ENCODE measurements at places on chromosomes 2 and 18.

GRCh38 chr2:161580426-161580825 lies 43.8 kb upstream of the SLC4A10 start:
- no peak for DNase-seq

DNA sequence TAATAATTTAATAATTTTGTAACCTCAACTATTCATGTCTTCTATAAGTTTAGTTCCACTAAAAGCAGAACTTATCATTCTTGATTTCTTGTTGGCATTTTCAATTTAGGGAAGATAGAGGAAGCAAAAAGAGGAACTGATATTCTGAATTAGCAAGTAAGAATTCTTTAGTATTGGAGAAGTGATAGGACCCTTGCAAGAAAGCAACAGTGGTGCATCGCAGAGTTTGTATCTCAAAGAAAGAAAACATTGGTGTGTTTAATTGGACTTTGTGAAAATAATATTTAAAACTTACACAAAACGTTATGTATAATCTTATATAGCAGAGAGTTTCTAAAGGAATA lies 36.5 kb upstream of the TNFRSF11A start:
- DNase-seq = no peak

DNA sequence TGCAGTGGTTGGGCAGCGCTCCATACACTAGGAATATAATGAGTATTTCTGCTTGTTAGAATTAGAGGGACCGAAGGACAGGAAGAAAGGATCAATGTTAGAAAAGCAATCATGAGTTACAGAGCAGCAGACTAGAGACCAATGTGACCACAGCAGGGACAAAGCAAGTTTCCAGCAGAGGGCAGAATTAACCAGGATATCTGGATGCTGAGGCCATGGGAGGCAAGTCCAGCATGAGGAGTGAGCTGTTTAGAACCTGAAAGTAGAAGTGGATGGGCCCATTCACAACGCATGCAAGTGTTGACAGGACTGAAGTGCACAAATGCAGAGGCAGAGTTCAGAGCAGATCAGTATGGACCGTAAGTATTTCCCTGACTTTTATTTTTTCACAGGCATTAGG lies 910.4 kb upstream of the GYPC start:
- DNase-seq = no peak

DNA sequence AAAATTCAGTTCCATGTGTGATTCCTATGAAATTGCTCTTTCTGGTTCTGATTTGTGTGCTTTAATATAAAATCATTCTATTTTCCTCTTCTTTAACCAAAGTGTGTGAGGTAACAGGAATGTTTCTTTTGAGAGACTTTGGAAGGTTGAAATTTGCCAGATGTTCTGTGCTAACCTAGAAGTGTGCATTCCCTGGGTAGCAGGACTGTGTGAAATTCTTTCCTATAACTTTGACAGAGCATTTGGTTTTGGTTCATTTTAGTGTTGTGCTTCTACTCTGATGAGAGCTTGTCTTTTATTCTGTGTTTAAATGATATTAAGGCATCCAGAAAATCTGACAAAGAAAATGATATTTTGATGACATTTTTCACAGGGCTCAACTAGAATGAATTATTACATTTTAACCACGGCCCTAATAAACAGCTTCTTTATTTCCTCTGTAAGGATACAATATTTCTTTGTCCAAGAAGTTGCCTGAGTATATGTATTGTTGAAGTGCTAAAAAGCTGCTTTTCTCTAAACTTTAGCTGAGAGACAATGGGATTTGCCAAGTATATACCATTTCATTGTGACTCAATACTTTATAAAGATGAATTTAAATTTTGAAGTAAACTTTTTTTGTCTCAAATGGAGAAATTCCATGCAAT lies 34.7 kb upstream of the DLX1 start:
- DNase-seq = no peak

- DNase-seq = no peak
These were observed 37.0 kb upstream of the CTDP1 start for GRCh38 chr18:79642626-79643025.

GRCh38 chr18:79513381-79514081 lies 117.8 kb downstream of the NFATC1 start:
- no peak for DNase-seq

All from activated CD8-positive, alpha-beta memory T cell treated with anti-CD3 and anti-CD28 coated beads for 4 hours (primary cell).